ENCODE measurements at places on chromosomes 11 and 22.

DNA sequence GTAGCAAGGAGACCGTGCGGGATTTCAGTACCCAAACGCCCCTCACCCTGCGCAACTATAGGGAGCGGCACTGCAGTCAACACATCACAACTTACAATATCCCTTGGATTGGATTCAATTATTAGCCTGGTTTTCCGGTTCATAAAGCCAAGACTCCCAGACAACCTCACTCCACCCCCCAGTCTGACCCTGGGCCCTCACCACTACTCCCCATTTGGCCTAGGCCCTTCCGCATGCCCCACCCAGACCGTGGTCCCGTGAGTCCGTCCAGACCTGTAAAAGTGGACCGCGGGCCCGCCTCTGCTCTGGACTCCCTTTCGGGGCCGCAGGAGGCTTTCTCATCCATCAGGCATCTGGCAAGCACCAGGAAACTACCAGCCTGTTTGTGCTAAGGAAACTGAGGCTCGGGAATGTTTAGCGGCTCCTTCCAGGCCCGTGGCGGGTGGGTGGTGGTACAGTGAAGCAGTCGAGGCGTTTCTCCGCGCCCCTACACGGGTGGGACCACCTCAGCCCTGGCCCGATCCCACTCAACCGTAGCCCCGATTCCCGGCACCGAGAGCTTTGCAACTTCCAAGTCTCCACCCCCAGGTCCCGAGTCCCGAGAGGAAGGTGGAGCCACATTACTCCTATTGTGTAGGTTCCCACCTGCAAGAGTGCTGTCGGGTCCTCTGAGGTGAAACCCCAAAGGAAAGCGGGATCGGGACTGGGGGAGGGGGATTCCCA, 679 bp upstream of the DPP3 start:
- peak; percentile 82 for DNase-seq

GRCh38 chr11:80417681-80418080, 976.9 kb upstream of the TENM4 start:
- DNase-seq, result no peak

DNA sequence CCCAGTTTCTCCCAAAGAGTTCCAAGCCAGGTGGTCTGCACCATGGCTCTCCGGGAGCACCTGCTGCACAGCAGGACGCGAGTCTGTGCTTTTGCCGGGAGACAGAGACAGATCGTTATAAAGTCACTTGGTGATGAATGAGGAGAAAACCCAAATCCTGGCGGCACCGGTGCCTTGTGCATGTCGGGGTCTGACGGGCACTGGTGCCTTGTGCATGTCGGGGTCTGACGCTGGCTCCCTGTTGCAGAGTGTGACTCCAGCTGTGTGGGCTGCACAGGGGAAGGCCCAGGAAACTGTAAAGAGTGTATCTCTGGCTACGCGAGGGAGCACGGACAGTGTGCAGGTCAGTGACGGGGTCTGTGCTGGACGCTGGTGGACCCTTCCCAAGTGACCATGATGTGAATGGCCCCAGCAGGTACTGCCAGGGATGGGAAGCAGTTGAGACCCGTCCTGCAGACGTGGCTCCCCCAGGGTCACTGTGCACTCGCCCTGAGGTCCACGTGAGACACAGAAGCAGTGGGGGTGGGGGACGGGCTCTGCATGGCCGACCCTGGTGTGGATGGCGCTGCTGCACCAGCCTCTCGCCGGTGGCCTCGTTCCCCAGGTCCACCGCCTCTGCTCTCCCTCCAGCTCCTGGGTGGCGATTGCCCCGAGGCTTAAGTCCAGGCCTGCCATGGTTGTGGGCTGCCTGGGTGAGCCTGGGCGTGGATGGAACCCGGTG, 5.8 kb downstream of the CRELD2 start:
- no peak for DNase-seq

- no peak for DNase-seq
These were observed 31.7 kb downstream of the ADAMTS15 start for GRCh38 chr11:130480186-130480585.

DNA sequence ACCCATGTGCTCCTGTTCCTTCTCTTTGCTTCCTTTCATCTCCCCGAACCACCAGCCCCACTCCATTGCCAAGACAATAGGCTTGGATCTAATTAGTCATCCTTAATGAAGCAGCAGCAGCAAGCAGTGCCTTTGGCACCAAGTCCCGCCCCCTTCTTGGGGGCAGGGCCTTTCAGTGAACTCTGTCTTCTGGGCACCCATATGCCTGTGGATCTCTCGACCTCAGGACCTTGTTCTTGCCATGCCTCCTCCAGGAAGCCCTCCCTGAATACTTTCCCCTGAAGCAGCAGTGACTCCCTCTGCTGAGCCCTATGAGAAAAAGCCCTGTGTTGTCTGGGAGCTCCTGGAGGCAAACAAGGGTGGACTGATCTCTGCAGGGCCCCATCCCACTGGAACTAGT, 32.1 kb downstream of the ARHGEF17 start:
- DNase-seq, result no peak

DNA sequence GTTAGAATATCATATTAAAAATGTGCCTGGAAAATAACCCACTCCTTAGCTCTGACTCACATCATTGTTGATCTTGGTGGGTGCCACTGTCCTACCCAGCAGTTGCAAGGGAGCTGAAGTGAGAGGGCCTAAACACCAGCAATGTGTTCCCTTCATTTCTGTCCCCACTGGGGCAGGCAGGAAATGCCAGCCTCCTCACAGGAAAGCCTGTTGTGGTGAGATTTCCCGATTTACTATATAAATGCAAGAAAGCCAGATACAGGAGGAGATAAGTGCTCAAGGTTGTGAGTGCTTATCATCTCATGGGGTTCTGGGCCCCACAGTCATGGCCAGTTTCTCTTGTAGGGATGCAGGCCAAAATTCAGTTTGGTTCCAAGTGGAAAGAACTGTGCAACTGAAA, 15.8 kb upstream of the FLI1 start:
- DNase-seq, result no peak
